Hypothalamus (tissue), 51 donors: ENCODE measurements at places on chromosomes 16 and 17.

GRCh38 chr16:19283637-19284036, 1.9 kb upstream of the CLEC19A start:
- no peak for DNase-seq

DNA sequence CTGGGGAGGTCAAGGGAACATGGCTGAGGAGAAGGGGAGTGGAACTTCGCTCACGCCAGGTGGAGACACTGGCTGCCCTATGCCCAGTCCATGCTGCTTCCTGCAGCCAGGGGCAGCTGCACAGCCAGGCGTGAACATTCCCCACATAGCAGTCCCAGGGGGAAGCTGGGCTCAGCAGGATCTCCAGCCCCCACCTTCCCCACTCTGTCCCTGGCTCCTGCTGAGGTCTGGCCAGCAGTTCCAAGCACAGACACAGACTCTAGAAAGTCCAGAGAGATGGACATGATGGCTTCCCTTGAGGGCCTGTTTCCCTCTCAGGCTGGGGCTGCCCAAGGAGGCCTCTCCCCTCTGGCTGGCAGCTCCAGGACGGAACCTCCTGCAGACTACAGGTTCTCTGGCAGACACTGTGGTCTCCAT, 9.3 kb downstream of the JUP start:
- DNase-seq: peak; percentile 31

- DNase-seq: peak; percentile 67
Measured at GRCh38 chr16:67000384-67001351, 12.3 kb downstream of the CES4A start.

- DNase-seq: no peak
Measured at GRCh38 chr17:8628172-8628571, 2.4 kb downstream of the MYH10 start.

DNA sequence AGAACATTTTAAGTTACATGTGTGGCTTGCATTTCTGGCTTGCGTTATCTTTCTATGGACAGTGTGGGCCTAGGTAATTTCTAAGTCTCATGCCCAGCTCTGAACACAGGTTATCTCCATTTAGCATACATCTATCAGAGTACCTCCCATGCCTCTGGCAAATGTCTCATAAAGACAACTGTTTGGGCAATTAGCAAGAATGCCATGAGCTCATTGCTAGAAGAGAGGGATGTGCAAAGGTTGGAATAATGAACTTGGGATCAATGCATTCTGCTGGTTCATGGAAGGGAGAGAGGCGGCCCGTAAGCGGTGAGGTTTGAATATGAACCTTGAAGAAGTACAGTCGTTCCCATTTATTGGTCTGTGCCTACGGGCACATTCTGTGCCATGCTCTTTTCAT, 14.4 kb downstream of the SYT17 start:
- DNase-seq: no peak

GRCh38 chr16:4017807-4018206, 98.4 kb downstream of the ADCY9 start:
- no peak for DNase-seq

DNA sequence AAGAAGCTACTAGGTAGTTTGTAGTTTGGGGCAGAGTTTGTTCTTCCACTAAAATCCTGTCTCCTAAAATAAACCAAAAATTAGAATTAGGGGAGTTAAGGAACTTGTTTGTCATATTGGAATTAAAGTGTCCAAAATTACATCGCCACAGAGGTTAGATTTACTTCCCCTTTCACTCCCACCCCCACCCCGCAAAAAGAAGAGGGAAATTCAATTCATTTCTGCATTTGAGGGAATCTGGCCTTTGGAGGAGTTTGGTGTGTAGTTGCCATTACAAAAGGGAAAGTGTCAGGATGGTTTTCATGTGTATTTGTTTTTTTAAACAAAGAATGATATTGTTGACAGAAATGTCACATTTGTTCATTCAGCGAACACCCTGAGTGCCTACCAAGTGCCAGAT, 5.8 kb downstream of the TMEM97 start:
- DNase-seq: no peak

DNA sequence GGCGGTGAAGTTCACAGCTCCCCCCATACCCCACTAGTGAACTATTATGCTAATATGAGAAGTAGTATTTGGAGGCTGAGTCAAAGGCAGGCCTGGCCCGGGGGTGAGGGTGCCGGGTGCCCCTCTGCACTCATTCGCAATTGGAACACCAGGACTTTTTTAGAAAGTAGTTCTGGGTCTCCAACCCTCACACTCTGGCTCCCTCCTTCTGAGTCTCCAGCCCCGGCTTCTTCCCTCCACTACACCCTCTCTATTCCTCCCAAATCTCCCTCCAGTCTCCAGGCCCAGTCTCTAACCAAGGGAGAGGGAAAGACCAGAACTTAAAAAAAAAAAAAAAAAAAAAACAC, 11.3 kb upstream of the HOXB2 start:
- DNase-seq: no peak

- DNase-seq: no peak
Measured at GRCh38 chr16:27771201-27771910, 221.4 kb downstream of the KATNIP start.

GRCh38 chr17:29734640-29735039, 111.9 kb upstream of the CORO6 start:
- DNase-seq: no peak

GRCh38 chr17:50737118-50737698, 17.8 kb downstream of the LUC7L3 start:
- no peak for DNase-seq

- DNase-seq: no peak
Measured at GRCh38 chr16:74700438-74701225, at the start of gene MLKL. MLKL (minus strand) TSS chr16:74700862; CDS start chr16:74695757, 5,105 bp downstream.

GRCh38 chr17:17401271-17401781, 75.5 kb upstream of the MED9 start:
- peak; percentile 31 for DNase-seq

- no peak for DNase-seq
Measured at GRCh38 chr16:23035240-23035639, 114.0 kb downstream of the USP31 start.

- no peak for DNase-seq
Measured at GRCh38 chr16:80776856-80777255, 27.5 kb downstream of the CDYL2 start.

- DNase-seq: no peak
Measured at GRCh38 chr17:33330877-33331276, 37.8 kb upstream of the ASIC2 start.

DNA sequence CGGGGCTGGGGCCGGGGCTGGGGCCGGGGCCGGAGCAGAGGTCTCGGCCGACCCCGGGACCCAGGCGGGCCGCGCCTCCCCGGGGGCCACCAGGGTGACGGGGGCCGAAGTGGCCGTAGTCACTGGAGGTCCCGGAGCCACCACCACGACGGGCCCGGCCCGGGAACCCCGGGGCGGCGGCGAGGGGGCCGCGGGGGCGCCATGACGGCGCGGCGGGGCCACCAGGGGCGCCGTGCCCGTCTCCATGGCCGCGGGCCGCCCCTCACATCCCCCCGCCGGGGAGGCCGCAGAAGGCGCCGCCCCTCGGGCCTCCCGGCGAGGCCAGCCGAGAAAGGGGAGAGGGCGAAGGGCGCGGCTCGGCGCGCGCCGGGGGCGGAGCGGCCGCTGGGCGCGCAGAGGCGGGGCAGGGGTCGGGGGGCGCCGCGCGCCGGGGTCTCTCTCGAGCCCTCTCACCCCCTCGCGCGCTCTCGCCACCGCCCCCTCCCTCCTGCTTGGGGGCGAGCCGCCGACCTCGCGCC, 297 bp downstream of the TBC1D10B start:
- no peak for DNase-seq

- DNase-seq: peak; percentile 89
Measured at GRCh38 chr17:46003907-46004748, 5.1 kb downstream of the STH start.

DNA sequence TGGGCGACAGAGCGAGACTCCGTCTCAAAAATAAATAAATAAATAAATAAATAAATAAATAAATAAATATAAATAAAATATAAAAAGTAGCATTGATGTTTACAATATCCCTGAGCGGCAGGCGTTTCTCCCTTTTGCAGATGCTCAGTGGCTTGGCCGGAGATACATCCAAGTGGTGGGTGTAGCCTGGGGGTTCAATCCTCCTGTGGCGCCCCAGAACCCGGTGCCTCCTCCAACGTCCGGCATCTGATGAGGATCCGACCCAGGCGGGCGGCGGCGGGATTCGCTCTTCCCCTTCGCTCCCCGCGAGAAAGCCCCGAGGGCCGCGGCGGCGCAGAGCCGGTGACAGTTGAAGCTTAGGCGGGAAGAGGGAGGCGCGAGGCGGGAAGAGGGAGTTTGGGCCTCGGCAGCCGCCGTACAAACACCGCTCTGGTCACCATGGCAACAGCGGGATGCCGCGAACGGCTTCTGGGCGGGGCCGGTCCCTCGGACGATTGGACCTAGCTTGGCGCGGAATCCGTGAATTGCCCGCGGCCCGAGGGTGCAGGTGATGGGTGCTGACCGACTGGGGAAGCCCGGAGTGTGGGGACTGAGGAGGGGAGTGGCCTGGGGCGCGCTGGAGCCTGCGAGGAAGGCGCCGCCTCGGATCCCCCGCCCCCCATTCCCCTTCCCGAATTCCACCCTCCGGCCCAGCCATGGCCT, 12.7 kb upstream of the ALDOA start:
- DNase-seq: peak; percentile 55

GRCh38 chr16:78706637-78707036, 607.2 kb downstream of the WWOX start:
- no peak for DNase-seq

GRCh38 chr16:89586853-89587252, 11.3 kb downstream of the CPNE7 start:
- DNase-seq: no peak

DNA sequence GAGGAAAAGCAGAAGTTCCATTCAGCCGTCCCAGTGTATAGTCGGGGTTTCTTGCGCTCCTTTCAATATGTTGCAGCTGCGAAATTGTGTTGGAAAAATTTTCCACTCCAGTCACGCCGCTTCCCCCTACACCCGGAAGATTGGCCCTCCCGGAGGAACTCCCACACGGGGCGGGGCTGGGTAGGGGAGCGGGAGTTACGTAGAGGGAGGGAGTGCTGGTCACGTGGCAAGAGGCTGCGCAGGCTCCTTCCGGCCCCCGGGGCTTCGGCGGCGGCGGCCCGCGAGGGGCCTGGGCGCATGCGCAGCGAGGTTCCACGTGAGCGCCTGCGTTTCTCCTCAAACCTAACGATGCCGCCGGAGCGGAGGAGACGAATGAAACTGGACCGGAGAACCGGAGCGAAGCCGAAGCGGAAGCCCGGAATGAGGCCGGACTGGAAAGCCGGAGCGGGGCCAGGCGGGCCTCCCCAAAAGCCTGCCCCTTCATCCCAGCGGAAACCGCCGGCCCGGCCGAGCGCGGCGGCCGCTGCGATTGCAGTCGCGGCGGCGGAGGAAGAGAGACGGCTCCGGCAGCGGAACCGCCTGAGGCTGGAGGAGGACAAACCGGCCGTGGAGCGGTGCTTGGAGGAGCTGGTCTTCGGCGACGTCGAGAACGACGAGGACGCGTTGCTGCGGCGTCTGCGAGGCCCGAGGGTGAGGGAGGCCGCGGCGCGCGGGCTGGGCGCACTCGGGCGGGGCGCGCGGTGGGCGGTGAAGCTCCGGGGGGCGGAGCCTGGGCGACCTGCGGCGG, at the start of gene UTP18:
Gene UTP18 (plus strand): TSS at position 310 of the 787 bp plus-strand sequence. CDS start 39 bp downstream, at position 349.
- DNase-seq: peak; percentile 94

DNA sequence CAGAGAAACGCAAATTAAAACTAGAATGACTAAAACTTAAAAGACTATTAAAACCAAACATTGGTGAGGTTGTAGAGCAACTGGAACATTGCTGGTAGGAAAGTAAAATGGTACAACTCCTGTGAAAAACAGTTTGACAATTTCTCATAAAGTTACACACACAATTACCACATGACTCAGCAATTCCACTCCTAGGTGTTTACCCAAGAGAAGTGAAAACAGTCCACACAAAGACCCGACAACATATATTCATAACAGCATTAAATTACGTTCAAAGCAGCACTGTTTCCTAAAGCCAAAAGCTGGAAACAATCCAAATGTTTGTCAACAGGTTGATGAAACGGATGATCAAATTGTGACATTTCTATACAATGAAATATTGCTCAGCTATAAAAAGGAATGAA, 26.5 kb upstream of the ALOX12 start:
- DNase-seq: no peak

DNA sequence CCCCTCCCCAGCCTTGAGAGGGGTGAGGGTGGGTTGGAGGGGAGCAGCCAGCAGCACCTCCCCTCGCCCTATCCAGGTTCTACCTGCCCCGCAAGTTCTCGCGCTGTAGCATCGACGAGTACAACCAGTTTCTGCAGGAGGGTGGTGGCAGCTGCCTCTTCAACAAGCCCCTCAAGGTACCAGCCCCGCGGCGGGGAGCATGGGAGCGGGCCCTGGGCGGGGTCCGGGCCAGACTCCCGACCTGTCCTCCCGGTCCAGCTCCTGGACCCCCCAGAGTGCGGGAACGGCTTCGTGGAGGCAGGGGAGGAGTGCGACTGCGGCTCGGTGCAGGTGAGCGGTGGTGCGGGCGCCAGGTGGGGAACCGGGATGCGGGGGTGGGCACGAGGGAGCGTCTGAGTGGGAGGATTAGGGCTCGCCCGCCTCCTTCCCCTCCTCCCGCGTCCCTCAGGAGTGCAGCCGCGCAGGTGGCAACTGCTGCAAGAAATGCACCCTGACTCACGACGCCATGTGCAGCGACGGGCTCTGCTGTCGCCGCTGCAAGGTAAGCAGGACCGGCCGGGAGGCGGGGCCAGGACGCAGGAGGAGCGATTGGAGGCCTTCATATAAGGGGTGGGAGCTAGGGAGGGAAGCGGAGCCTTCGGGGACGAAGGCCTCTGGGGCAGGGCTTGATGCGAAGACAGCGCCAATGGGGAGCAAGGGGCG, 16.5 kb downstream of the ADAM11 start:
- DNase-seq: peak; percentile 75
